Stimulated activated CD4-positive, alpha-beta T cell treated with anti-CD3 and anti-CD28 coated beads, Interleukin-1b, Interleukin-23, amount 100 ng/mL, for 1 hour (primary cell): ENCODE measurements at places on chromosomes 4 and X.

- DNase-seq: no peak
Measured at GRCh38 chr4:83362492-83363329, 28.1 kb upstream of the HPSE start.

DNA sequence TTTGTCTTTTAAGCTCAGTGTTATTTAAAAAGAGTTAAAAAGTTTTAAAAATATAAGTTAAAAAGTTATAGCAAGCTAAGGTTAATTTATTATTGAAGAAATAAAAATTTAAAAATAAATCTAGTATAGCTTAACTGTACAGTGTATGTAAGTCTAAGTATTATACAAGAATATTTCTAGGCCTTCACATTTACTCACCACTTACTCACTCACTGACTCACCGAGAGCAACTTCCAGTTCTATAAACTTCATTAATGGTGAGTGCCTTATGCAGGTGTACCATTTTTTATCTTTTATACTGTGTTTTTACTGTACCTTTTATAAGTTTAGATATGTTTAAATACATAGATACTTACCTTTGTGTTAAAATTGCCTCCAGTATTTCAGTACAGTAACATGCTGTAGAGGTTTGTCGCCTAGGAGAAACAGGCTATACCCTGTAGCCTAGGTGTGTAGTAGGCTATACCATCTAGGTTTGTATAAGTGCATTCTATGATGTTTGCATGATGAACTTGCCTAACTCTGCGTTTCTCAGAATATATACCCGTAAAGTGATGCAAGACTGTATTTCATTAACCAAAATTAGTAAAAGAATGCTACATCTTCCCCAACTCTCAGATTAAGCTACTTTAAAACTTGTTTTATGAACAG, 202.9 kb downstream of the CFAP299 start:
- no peak for DNase-seq

GRCh38 chrX:153564047-153564606, 34.8 kb downstream of the CCNQ start:
- no peak for DNase-seq

DNA sequence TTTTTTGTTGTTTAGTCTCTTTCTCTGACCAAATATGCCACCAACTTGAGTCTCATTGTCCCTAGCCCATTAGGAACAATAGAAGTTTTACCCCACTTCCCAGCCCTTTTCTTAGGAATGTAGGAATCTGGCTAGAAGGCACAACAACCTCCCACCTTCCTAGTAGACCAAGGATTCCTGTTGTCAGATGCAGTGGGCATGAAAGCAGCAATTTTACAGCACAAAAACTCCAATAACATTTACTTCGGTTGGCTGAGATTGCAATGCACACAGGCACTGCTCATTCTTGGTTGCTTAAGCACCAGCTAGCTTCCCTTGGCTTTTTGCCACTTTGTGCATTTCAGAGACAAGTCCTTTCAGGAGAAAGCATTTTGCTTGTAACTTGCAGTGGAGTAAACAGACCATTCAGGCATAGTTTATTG, 312.8 kb downstream of the TENM3 start:
- no peak for DNase-seq

DNA sequence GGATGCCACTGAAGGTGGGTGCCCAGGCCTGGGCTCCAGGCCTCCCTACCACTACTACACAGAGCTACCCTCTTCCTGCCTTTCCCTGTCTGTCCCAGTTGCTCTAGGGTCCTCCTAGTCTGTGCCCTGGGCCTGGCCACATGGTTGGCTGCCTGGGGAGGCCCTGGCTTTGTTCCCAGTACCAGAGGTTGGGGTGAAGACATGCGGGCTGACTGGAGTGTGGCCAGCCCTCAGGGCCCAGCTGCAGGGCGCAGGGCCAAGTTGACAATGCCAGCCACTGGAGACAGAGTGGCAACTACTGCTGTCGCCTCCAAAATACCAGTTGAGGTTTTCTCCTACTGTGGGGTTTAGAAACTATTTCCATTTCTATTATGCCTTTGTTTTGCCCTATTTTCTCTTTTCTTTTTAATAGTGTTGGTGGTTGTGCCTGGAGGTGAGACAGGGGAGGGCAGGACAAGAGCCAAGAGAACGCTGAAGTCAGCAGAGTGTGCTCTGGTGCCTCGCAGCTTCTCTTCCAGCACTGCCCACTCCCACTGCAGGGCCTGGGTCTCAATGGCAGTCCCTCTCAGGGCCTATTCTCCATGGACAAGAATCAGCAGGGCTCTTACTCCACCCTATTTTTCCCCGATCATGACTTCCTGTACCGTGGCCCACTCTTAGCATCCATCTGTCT, 32.2 kb upstream of the XPNPEP2 start:
- no peak for DNase-seq

DNA sequence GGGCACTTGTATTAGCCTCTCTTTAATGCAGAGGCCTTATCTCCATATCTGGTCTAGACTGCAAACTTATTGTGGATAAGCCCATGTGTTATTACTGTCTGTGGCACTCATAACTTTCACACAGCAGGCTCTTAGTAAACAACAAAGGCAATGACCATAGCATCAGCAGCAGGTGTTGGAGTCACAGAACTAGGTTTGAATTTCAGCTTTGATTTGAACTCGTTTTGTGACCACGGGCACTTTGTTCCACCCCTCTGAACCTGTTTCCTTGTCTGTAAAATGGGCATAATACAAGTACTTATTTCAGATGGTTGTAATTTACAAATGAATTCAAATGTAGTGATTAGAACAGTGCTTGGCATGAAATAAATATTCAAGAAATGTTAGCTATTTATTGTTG, 121.8 kb upstream of the C1GALT1C1 start:
- DNase-seq: no peak

GRCh38 chrX:13147733-13148132, 103.3 kb upstream of the FAM9C start:
- no peak for DNase-seq

GRCh38 chr4:122548886-122549630, 71.8 kb downstream of the IL21 start:
- no peak for DNase-seq

DNA sequence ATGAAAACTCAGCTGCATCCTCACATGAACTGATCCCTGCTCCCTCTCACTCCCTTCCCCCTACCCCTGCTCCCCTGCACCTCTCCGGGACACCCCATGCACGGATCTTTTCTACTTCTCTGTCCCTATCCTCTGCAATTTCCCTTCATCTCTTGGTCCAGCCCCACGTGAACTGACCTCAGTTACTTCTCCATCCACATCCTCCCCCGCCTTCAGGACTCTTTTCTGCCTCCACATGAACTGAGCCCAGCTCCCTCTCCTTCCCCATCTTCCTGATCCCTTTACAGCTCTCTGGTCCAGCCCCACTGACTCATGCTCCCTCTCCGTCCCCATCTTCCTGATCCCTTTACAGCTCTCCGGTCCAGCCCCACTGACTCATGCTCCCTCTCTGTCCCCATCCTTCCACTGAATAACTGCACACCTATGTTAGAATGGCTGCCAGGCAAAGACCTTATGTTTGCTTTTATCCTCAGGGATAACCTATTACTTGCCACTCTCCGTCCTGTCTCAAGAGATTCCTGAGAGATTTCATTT, 5.6 kb downstream of the CETN2 start:
- no peak for DNase-seq

DNA sequence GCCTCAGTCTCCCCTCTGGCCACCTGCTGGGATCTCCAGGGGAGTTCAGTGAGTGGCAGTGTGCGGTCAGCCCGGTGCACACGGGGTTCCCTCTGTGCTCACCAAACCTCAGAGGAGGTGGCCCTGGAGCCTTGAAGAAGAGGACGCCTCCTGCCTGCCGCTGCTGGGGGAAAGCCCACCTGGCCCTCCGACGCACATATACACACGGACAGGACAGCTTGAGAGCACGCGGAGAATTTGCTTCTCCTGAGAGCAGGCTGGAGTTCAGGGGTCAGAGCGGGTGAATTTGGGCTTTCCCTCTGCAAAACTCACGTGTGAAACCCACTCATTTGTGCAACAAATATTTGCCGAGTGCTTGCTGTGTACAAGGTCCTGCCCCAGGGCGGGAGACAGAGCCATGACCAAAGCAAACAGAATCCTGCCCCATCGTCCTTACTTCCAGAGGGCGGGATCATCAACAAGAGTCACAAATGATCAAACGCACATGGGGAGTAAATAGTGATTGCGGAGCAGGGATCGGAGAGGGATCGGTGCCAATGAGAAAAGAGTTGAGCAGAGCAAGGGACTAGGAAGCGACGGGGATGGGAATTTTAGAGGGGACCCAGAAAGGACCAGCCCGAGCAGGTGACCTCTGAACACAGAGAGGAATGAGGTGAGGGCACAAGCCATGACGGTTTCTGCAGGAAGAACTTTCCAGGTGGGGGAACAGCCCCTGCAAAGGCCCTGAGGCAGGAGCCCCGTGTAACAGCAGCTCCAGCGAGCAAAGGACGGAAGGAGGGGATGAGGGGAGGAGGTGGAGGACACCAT, 17.6 kb downstream of the BLOC1S4 start:
- DNase-seq: no peak

DNA sequence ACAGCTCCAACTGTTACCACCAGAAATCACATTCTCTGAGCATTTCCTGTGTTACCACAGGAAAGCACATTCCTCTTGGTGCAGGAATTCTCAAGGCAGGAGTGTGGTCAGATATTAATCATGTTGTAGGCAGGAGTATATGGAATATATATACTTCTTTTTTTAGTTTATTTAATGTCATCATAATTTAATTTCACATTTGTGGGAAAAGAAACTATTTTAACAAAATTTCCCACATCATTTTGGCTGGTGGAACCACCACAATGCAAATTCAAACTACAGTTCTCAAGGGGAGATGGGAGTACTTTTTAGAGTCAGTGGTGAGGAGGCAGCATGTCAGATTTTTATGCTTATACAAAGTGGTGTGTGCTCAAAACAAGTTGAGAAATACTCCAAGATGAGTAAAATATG, 139.0 kb downstream of the ATP10D start:
- no peak for DNase-seq

DNA sequence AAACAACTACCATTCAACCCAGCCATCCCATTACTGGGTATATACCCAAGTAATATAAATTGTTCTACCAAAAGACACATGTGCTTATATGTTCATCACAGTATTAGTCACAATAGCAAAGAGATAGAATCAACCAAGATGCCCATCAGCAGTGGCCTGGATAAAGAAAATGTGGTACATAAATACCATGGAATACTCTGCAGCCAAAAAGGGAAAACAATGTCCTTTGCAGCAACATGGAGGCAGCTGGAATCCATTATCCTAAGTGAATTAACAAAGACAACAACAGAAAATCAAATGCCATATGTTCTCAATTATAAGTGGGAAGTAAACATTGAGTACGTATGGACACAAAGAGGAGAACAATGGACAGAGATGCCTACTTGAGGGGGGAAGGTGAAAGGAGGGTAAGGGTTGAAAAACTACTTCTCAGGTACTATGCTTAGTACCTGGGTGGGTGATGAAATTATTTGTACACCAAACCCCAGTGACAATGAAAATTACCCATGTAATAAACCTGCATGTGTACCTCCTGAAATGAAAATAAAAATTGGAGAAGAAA, 632.1 kb upstream of the AADAT start:
- DNase-seq: no peak

DNA sequence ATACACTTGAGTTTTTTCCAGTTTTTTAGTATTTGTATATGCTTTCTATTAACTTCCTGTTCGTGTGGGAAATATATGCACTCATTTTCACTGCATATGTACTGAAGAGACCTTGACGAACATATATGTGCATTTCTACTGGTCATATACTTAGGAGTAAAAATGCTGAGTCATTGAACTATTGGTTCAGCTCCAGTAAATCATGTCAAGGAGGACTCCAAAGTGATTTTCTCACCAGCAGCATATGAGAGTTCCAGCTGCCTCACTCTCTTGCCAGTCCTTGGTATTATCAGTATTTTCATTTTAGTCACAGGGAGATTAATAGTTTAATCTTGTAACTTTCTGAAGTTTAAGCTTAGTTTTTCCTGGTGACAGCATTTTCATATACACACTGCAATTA, 2750.2 kb downstream of the ARAP2 start:
- no peak for DNase-seq

GRCh38 chr4:147828331-147828905, 96.5 kb downstream of the ARHGAP10 start:
- no peak for DNase-seq

DNA sequence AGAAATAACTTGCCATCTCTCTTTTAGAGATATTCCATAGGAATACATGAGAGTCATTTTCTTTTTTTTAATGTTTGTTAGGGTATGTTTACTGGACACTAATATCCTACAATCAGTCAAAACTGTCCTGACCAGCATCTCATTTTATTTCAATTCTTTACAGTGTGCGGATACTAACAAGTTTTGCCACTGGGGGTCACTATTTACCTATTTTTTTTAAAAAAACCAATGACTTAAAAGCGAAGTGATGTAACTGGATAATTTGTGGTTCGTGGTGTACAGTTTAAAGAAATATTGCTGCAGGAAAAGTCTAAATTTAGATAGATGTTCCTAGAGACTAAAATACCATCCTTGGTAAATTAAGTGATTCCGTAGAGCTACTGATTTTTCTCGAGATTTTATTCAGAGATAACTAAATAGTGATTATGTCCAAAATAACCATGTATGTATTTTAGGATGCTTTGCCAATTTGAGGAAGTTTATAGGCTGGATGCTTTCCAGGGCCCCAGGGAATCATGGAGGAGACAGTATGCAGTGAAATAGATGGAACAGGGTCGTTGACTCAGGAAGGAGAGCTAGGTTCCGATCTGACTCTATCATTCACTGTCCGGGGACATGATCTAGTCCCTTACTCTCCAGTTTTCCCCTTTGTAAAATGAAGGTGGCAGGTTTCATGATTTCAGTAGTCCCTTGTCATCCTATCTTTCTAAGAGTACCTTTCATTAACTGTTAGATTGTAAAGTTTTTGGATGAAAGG, 34.0 kb upstream of the GNPDA2 start:
- no peak for DNase-seq

- DNase-seq: no peak
Measured at GRCh38 chr4:39255871-39256270, 73.5 kb downstream of the WDR19 start.

GRCh38 chrX:112759966-112760365, 80.2 kb upstream of the LHFPL1 start:
- DNase-seq: no peak

DNA sequence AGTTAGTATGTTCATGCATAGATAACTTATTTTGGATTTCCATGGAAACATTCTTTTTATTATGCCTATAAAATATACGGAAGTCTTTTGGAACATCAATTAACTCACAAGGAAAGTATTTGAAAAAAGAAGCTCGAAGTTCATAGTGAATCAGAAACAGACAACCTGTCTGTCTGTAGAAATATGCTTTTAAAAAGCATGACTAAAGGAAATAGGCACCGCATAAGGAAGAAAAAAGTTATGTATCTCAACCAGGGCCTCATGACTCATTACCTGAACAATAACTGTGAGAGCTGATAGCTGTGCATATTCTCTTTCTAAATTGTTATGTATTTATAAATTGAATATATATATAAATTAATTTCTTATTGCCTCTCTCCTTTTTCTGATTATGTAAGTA, 324.1 kb downstream of the TLL1 start:
- DNase-seq: no peak

GRCh38 chrX:32451954-32452695, 759.2 kb downstream of the DMD start:
- no peak for DNase-seq
